ENCODE measurements at places on chromosomes 7 and 10. TPM values are rescaled to one million over a fixed set of nuclear protein-coding genes. Genes with fewer than 3 reads are reported as not detected.

DNA sequence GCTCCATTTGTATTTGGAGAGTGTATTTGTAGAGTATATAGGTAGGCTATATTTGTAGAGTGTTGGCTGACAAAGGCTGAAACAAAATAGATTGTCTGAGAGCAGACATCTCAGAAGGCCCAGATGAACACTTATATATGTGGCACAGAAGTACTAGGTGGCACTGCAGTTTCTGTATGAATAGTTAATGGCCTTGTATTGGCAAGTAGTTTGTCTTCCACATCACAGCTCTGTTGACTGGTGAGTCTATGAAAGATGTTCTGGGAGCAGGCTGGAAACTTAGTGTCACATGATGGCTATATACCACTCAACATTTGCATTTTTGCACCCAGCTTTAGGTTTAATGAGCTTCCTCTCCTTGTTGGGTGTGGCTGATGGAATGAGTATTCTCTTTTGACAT lies 51.9 kb downstream of the CCNY start:
- no peak for DNase-seq

GRCh38 chr10:77907900-77908717 lies 18.4 kb downstream of the DLG5 start:
- DNase-seq: no peak

- no peak for DNase-seq
Observed at GRCh38 chr7:128869138-128869943, 6.7 kb downstream of the ATP6V1F start.

DNA sequence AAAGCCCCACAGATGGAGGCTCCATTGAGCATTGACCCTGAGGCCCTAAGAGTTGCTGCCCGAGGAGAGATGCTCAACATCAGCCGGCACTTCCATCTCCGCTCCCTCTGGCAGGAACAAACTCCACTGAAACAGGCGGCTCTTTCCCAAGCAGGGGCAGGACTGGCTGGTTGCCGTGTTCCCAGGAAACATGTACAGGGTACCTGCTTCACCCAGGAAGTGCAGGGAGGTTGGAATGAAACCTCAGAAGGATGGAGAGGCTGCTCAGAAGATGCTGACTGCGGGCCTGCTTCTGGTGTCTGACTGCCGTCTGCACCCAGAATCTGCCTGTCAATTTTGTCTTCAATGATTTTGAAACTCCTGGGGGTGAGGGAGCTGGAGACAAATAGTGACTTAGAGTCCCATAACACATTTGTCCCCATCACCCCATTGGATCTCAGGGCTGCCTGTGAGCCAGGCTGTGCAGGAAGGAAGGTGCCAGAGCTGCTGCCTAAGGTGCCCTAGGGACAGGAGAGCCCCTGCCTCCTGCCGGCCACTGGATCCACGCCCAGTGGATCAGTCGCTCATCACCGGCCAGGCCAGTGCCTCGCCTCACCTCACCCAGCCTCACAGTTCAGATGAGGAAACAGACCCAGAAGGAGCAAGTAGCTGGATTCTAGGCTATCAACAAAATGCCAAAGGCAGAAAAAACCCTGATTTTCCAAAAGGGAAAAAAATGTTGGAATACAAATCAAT lies 237.3 kb downstream of the PTPRN2 start:
- no peak for DNase-seq

- DNase-seq: no peak
Observed at GRCh38 chr7:69896121-69896520, 297.8 kb downstream of the AUTS2 start.

The ATOH7 gene
- 0.15 TPM for polyA plus RNA-seq
